AG10803 (cell line): ENCODE measurements at places on chromosomes 7 and 10.
A peak's percentile ranks its signal among the peaks of the same experiment; 100 is the strongest.

- peak; percentile 54 for DNase-seq
Observed at GRCh38 chr10:103120977-103121735, 71.9 kb downstream of the NT5C2 start.

- no peak for DNase-seq
Observed at GRCh38 chr10:123147635-123148413, at the start of gene HMX2. Gene HMX2, plus strand, starts transcription at chr10:123148136. Its CDS starts 243 bp downstream, at chr10:123148379.

DNA sequence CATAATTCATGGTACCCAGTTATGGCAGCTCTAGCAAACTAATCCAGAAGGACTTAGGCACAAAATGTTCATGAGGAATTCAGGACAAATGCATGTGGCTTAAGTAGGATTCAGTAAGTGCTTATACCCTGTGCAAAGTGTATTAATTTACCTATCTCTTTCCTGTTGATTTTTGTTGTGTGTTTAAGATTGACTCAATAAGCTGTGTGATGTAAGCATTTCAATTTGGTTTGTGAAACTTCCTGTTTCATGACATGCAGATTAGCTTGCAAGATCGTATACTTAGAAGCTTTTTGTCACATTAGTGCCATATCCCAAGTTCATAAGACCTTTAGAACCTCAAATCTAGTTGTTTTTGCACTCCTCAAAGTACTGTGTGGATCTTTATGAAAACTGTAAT is 416.7 kb downstream of the ARL4A start:
- DNase-seq = no peak

GRCh38 chr10:51663086-51663485 is 36.3 kb downstream of the CSTF2T start:
- DNase-seq = peak; percentile 18

DNA sequence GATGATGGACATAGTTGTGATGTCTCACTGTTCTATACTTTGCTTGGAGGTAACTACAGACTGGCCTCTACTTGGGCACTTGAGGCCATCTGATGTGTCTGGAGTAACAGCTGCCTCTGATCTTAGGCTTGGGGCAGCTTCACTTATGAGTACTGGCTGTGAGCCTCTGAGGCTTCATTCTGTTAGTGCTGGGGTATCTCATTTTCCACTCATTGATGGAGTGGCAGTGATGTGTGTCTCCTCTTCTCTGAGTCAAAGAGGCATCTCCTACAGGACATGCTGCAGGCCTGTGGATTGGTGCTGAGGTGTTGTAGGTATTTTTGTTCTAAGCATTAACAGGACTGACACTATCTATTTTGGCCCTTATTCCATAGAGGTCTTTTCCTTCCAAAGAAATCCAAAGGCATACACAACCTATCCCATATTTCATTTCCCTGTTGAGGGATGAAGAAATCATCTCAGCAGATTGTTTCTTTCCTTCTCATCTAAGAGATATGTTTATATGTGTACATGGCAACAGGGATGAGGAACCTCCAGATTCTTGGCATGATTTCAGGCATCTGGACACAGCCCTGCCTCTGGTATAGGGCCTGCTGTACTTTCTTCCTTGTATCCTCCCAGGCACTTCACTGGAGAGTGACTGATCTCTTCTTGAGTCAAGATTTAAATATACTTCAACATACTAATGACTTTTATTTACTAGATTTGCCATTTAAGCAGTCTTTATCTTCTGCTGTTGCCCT is 65.7 kb upstream of the NOBOX start:
- DNase-seq = peak; percentile 2

GRCh38 chr7:129423700-129424410 is 10.4 kb upstream of the STRIP2 start:
- DNase-seq = no peak

GRCh38 chr10:82924711-82925110 is 1049.7 kb downstream of the NRG3 start:
- DNase-seq = no peak

DNA sequence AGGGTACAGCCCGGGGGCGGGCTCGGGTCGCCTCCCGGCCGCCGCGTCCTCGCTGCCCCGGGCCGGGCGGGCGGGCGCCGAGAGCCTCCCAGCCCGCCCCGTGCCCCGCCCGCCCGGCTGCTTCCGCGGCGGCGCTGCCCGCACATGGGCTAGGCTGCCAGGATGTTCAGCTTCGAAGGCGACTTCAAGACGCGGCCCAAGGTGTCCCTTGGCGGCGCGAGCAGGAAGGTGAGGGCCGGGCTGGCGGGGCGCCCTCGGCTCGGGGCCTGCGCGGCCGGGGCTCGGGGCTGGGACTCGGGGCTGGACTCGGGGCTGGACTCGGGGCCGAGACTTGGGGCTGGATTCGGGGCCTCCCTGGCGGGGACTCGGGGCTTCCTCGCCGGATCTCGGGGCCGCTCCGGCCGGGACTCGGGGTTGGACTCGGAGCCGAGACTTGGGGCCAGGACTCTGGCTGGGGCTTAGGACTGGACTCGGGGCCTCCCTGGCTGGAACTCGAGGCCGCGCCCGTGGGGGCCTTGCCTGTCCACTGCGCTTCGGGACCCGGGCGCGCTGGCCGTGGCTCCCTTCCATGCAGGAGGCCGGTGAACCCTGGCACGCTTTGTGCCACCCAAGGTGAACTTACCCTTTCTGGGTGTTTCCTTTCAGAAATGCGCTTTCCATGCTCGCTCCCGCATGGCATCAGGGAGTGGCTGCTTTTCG is 534 bp downstream of the UBE3C start:
- peak; percentile 43 for DNase-seq
